ENCODE measurements at places on chromosomes 2 and 18.

- no peak for DNase-seq
Observed at GRCh38 chr18:58496231-58496630, 132.7 kb downstream of the ALPK2 start.

DNA sequence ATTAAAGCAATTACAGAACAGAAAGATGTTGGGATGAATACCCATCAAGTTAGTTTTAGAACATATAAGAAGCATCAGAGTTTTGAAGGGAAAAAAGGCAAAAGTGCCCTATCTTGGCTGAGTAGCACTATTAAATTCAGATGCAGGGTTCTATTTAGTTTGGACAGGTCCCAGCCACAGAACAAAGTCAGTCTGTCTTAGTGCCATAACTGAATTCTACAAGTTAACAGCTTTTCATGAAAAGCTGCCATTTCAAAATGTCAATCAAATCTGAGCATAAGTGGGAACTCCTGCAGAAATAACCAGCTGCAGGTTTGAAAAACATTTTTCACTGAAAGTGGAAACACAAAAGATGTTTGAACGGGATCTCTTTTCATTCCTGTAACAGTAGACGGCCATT lies 160.4 kb downstream of the SRBD1 start:
- DNase-seq = no peak

- no peak for DNase-seq
Observed at GRCh38 chr2:39837856-39838453, 58.9 kb upstream of the THUMPD2 start.

- DNase-seq = no peak
Observed at GRCh38 chr18:11005528-11005927, 143.8 kb downstream of the PIEZO2 start.

DNA sequence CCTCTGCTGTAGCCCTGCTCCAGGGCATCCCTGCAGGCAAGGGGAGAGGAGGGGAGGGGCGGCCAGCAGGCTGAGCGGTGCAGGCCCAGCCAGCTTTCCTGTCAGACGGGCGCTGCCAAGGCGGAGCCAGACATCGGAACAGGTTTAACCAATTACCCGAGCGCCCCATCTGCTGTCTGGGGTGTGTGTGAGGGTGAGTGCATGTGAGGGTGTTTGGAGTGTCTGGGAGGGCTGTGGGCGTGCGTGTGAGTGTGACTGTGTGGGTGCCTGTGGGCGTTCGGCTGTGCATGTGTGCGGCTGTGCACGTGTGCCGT lies 20.0 kb downstream of the EMX1 start:
- no peak for DNase-seq

GRCh38 chr2:37831081-37831780 lies 93.9 kb upstream of the RMDN2 start:
- no peak for DNase-seq

DNA sequence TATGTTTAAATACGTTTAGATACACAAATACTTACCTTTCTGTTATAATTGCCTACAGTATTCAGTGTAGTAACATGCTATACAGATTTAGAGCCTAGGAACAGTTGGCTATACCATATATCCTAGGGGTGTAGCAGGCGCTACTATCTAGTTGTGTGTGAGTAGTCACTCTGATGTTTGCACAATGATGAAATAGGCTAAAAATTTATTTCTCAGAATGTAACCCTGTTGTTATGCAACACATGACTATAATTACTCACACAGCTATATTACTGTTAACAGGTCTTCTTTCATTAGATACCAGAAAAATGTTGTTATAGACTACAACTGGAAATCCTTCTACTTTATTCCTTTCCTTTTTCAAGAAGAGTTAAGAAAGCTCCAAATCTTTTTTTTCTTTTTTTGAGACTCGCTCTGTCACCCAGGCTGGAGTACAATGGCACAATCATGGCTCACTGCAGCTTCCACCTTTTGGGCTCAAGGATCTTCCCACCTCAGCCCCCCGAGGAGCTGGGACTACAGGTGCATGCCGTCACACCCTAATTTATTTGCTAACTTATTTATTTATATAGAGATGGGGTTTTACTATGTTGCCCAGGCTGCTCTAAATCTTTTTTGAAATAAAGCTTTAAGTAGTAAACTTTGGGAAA lies 48.5 kb downstream of the C2orf74 start:
- no peak for DNase-seq

DNA sequence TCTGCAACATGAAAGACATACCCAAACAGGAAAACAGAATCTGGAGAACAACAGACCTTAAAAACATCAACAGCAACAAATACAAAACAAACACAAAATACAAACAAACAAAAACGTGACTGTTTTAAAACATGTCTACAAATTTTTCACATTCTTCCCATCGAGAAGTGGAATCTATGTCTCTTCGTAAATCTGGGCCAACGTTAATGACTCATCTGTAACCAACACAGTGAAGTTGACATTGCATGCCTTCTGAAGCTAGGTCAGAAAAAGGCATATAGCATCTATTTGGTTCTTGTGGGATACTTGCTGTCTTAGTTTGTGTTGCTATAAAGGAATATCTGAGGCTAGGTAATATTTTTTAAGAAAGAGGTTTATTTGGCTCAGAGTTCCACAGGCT lies 269.0 kb upstream of the FBXO11 start:
- no peak for DNase-seq

GRCh38 chr2:31903109-31903780 lies 107.6 kb downstream of the MEMO1 start:
- DNase-seq = no peak

GRCh38 chr18:48687346-48688042 lies 148.7 kb downstream of the CTIF start:
- DNase-seq = no peak

DNA sequence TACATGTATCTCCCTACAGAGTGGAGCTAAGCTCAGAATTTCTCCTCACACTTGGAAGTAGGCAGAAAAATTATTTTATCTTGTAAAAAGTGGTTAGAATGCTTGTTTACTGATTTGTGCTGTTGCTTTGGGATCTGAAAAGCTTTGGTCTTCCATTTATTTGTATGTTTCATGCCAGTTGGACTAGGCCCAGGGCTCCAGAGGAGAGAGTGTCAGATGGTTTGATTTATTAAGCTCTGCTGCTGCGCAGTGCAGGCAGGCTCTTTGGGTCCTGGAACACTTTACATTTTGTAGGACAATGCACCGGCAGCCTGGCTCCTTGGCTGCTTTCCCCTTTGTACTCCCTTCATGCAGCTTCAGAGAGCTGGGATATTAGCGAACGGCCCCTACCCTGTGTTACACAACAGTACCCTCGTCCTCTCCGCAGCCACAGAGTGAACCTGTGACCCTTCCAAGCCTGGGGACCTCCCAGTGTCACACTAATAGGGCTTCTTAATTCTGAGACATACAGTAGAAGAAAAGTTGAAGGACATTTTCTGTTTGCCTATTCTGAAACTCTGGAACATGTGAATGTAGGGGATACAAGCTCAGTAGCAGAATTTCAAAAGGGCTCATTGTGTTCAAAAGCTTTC lies 56.7 kb upstream of the EML6 start:
- DNase-seq = no peak

All from stimulated activated CD4-positive, alpha-beta T cell treated with anti-CD3 and anti-CD28 coated beads, Interleukin-1b, Interleukin-23, amount 100 ng/mL, for 1 hour (primary cell).